ENCODE measurements at places on chromosomes 7 and 10.

- peak; percentile 76 for DNase-seq
Measured at GRCh38 chr10:125000366-125001312, 58.7 kb downstream of the ZRANB1 start.

- no peak for DNase-seq
Measured at GRCh38 chr7:139720186-139720585, 57.6 kb downstream of the HIPK2 start.

DNA sequence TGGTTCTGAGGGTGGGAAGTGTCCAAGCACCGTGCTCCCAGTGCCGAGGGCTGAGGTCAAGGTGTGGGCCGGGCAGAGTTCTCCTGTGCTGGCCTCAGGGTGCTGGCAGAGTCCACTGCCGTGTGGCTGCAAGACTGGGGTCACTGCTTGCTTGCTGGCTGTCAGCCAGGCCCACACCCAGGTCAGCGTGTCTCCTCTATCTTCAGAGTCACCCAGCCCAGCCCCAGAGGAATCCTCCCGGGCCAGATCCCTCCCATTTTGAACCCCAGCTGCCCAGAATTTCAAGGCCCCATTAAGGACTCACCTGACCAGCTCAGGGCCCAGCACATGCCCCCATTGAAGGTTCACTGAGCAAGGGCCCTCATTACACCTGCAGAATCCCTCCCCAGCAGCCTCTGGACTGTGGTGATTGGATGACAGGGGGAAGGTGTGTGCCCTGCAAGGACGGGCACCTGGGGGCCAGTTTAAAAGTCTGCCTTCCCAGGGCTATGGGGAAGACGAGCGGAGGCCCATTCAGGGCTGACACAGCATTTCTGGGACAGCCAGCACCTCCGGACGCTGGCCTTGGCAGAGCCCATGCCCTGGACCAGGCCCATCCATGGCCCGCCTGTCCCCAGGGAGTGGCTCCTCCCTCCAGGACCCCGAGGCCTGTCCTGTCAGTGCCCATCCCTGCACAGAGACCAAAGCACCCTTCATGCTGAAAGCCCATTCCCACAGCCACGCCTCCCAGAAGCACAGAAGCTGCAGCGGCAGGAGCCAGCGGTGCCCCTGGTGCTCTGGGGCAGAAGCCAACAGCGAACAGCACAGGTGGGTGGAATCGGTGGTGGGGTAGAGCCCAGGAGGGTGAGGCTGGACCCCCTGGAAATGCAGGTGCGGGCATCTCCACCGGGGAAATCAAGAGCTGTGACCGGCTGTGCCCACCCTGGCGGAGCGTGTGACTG, 45.1 kb upstream of the PPP2R2D start:
- no peak for DNase-seq

DNA sequence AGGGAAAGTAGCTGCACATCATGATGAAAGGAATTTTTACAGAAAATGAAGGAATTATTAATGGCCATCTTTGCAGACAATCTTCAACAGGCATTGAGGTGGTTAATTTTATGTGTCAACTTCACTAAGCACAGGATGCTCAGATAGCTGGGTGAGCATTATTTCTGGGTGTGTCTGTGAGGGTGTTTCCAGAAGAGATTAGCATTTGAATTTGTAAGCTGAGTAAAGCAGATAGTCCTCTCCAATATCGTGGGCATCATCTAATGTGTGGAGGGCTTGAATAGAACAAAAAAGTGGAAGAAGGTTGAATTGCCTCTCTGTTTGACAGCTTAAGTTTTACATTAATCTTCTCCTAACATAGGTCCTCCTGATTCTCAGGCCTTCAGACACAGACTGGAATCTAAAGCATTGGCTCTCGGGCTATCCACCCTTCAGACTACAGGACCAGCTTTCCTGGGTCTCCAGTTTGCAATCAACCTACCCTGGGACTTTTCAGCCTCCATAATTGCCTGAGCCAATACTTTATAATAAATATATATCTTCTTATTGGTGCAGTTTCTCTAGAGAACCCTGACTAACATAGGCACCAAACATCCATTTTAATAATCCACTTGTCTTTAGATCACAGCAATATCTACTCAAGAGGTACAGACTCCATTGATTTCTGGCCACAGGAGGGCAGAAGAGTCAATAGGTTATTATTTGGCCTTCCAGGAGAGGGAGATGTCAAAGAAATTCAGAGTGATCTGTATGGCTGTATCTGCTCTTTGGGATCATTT, 10.5 kb upstream of the CRPPA start:
- DNase-seq: peak; percentile 75

GRCh38 chr7:135757719-135758411, 9.3 kb upstream of the FAM180A start:
- DNase-seq: no peak

- DNase-seq: no peak
Measured at GRCh38 chr7:24991353-24991752, 11.4 kb upstream of the OSBPL3 start.

GRCh38 chr10:35633006-35633980, 8.8 kb downstream of the FZD8 start:
- DNase-seq: no peak

DNA sequence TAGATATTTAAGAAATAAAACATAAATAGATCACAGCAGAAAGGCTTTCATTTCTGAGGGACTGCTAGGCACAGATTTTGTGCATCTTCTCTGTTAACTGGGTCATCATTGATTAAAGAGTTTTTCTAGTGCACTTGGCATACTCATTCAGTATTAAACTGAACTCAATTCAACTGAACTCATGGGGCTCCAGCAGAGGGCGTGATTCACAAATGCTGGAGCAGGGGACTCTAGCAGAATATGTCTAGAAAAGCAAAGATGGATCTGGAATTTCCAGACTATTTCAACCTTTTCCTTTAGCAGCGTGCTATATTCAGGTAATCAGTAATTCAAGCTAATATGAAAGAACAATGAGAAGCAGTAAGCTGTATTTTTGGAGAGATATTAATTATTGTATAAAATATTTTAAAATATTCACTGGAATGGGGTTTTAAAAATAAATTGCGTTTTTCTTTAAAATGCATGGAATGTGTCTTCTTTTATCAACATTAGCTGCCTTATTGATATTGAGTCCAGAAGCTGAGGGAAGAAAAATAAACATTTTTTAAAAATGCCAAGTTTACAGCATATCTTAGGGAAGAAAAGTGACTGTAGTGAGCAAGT, 296.8 kb upstream of the CACNA2D1 start:
- peak; percentile 12 for DNase-seq

DNA sequence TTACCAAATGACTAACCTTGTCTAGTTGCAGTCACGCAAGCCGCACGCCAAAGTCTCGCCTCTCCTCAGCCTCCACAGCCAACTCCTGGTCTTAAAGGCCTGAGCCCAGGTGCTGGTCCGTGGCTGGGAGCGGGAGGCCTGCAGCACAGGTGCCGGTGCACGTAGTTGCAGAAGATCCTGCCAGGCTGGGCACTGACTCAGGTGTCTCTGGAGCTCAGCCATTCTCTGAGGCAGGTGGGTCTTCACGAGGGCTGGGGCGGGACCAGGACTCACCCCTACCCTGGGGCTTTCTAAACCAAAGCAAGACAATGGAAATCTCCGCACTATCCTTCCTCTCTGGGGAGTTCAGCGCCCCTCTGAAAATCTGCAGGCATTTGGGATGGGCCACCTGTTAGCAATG, 216.4 kb downstream of the MLLT10 start:
- no peak for DNase-seq

GRCh38 chr7:105926131-105926530, 36.9 kb upstream of the CDHR3 start:
- no peak for DNase-seq

- DNase-seq: no peak
Measured at GRCh38 chr10:51986516-51986915, 287.1 kb upstream of the CSTF2T start.

Data from globus pallidus (tissue), 1 donor.